ENCODE measurements at places on chromosomes 12 and 14.

- no peak overlapping the region for H3K27ac ChIP-seq
These were observed 454.4 kb downstream of the VRK1 start for GRCh38 chr14:97251491-97252155.

DNA sequence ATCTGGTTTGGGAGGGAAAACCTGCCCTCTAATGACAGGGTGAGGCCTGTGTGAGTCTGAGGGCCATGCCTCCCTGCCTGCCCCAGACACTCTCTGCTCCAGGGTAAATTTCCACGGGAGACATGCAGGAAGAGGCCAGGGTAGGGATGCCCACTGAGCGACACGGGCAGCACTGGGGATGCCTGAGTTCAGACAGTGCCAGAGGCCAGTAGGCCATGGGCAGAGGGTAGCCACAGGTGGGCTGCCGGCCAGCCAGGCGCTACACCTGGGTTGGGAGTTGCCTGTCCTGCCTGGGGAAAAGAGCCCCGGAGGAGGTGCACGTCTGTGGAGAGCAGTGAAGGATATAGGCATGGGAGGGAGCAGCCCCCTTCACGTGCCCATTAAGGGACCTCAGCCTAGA is 3.6 kb downstream of the SERPINA12 start:
- no peak overlapping the region for H3K27ac ChIP-seq
- no peak for DNase-seq
- H3K27me3 ChIP-seq, result peaks cover 11% of the 10 kb centered on the region
- H3K36me3 ChIP-seq, result no peaks in the 10 kb centered on the region
- no peak overlapping the region for H3K4me3 ChIP-seq

DNA sequence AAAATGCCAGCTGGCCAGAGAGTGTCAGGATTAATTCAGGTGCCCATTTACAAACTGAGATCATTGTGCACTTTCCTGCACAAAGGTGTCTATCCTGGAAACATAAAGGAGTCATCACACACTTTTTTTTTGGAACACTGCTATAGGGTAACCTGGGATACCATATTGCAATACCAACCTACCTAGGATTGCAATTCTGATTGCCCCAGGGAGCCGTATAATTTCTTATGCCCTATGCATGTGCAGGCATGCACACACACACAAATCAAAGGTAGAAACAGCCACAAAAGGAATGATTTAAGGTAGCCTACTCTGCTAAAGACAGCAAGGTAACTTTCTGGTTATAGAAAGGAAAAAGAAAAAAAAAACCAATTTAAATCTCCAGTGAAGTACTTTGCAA is 285.3 kb upstream of the KITLG start:
- no peak overlapping the region for H3K4me3 ChIP-seq
- H3K27ac ChIP-seq, result no peak overlapping the region
- no peaks in the 10 kb centered on the region for H3K36me3 ChIP-seq
- no peaks in the 10 kb centered on the region for H3K27me3 ChIP-seq
- no peak for DNase-seq

DNA sequence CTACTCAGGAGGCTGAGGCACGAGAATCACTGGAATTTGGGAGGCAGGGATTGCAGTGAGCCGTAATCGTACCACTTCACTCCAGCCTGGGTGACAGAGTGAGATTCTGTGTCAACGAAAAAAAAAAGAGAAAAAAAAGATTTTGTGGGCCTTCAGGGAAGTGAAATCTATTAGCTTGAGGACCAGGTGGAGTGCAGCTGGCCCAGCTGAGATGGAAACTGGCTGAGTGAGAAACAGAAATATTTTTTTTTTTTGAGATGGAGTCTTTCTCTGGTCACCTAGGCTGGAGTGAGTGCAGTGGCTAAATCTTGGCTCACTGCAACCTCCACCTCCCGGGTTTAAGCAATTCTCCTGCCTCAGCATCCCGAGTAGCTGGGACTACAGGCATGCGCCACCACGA is 2.3 kb upstream of the CLEC4C start:
- H3K27me3 ChIP-seq, result no peaks in the 10 kb centered on the region
- H3K27ac ChIP-seq, result no peak overlapping the region
- no peaks in the 10 kb centered on the region for H3K36me3 ChIP-seq
- no peaks in the 10 kb centered on the region for H3K4me1 ChIP-seq
- no peak overlapping the region for H3K4me3 ChIP-seq
